ENCODE measurements at places on chromosomes 1 and 21.

GRCh38 chr1:22332795-22333499, 118.7 kb upstream of the ZBTB40 start:
- no peak for DNase-seq

- DNase-seq, result no peak
These were observed 233.9 kb upstream of the NEGR1 start for GRCh38 chr1:72516264-72516663.

- DNase-seq, result no peak
These were observed 314.8 kb upstream of the C1orf87 start for GRCh38 chr1:60388092-60388987.

DNA sequence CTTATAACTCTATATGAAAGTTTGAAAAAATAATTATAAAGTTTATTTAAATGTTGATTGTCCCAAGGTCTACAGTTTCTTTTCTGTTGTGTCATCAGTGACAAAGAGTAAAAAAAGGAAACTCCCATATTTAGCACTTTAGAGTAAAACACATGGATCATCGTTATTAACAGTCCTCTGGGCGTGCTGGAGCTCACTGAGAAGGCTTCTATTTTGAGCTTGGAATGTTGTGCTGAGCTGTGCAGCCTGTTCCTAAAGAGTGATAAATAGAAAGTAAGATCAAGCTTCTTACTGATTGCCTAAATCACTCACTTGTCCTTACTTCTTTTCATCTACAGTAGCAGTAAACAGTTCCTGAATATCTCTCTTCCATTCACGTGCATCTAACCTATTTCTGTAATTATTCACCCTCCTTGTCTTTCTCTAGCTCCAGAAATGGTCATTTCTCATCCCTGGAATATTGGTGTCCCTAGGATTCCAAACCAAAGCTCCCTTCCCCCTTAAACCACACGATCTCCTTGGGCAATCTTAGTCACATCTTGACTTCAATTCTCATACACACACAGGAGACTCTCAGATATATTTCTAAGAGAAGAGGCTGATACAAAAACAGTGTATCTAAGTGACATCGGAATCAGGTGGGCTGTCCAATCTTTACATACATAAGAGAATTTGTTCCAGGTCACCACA, 11.9 kb downstream of the GBP5 start:
- no peak for DNase-seq

- no peak for DNase-seq
These were observed 75.6 kb upstream of the USP25 start for GRCh38 chr21:15654171-15654570.

- DNase-seq, result no peak
These were observed 497 bp downstream of the FBXO44 start for GRCh38 chr1:11654939-11655808.

DNA sequence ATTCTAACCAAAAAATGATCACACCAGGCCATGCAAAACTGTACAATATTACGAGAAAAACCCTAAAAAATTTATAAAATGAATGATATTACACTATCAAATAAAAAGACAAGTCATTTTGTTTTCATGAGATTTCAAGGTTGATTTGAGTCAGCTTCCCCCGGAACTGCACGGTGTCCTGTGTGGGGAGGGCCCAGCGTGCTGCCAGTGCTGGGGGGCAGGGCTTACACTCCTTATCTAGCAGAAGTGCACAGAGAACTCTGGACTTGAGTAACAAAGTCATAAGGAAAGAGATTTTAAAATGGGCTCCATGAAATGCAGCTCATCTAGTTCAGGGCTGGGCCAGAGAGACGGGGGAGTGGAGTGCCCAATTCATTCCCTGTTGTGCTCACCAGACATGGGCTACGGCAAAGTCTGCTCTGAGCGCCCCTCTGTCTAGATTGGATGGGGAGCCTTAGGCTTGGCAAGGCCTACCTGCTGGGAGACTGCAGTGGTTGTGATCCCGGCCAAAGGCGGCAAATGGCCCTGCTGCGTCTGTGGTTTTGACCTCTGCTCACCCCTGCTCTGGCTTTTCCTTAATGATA, 50.1 kb downstream of the COQ8A start:
- DNase-seq, result peak; percentile 39

- no peak for DNase-seq
These were observed 1.1 kb upstream of the SETDB1 start for GRCh38 chr1:150925080-150925479.

DNA sequence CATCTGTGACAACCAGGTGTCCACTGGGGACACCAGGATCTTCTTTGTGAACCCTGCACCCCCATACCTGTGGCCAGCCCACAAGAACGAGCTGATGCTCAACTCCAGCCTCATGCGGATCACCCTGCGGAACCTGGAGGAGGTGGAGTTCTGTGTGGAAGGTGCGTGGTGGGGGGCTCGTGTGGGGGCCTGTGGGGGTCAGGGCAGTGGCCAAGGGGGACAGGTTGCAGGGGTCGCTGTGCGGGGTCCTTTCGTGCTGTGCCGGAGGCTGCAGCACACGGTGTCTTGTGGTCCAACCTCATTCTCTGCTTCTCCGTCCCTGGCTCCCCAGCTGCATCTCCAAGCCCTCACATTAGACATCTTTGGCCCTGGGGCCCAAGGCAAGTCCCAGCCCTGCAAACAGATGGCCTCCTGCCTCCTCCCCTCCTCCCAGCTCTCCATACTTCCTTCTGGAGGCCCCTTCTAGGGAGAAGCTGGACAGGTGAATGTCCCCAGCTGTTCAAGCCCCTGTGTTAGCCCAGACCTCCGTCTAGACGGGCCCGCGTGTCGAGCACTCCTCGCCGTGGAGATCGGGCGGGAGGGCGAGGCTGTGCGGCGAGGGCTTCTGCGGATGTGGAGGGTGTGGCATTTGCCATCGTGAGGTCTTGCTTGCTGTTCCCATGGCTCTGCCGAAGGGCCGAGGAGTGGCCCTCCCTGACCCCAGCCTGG, 2.5 kb downstream of the AGRN start:
- no peak for DNase-seq

DNA sequence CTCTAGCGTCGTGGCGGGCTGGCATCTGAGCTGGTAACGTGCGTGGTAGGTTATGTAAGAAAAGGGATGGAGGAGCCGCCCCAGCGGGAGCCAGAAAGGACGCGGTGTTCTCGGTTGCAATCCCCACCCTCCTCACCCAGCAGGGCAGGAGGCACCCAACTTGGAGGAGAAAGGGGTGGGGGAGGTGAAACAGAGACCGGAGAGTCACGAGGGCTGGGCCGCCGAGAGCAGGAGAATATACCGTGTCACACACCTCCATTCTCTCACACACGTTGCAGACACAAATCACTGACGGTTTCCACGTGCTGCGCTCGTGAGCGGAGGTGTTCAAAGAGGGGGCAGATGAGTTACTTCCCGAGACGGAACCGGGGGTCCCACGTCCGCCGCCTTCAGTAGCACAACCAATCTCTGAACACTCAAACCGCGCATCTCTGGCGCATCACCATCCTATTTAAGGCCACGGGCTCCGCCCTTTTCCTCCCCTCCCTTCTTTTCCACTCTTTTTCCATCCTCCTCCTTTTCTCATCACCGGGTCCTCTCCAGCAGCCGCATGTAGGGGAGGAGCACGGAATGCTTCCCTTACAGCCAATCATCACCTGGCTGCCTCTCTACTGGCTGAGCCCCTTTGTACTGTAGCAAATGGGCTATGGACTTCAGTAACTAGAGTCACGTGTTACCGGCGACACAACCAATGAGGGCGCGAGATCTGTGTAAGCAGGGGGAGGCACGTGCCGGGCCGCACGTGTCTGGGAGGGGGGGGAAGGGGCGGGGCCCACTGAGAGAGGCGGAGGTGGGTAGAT, at the start of gene CIART:
Gene CIART, plus strand, starts transcription at position 797 of the 800 bp plus-strand sequence. CDS start 714 bp downstream, outside the sequence.
- DNase-seq, result peak; percentile 62

DNA sequence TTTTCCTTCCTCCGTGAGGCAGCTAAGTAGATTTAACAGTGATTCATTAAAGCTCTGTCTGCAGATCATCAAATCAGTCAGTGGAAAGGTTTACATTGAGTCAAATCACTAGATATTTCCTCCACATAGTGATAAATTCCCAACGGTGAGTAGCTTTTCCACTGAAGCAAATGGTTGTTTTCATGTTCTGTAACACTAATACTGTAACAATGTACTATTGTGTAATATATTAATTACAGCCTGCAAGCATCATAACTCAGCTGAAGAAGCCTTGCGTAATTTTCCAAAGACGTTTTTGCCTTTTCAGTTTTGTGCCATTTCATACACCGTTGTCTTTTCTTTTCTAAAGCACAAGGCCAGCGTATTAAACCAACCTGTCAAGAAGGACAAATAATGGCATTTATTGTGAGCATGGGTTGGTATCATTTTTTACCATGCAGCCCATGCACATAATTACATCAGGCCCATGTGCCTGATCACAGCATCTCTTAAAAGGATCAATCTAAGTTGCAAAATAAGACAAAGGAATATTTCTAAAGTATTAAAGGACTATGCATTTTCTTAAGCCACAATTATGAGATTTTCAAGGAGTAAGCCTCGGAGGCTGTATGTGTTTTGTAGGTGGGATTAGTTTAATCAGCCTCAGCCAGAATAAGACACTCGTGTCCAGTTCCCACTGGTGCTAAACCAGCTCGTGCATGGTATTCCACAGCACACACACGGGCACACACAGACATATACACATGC, 16.7 kb upstream of the PDE9A start:
- no peak for DNase-seq
